ENCODE measurements at places on chromosomes 7 and 10.

DNA sequence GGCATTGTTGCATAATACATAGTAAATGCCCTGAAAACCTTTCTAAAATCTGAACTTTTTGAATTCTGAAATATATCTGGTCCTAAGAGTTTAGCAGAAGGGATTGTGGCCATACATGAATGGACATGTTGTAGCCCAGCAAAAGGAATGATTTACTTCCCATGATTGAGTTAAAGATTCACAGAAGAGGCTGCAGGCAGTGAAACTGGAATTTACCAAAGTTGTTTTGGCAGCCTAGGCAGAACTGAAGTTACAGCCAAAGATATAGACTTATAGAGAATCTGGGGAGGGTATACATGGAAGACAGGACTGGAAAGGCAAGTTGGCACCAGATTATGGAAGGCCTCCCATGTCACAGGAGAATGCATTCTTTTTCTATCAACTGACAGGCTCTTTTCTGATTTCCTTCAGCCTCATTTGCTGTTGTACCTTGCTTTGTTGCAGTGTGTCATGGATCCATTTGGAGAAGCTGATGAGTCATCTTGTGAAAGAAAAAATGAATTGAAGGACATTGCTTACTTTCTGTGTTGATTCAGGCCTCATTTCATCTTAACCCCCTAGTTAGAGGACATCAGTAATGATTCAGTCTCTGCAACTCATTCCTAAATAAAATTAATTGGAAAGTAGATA lies 356.2 kb upstream of the LRGUK start:
- DNase-seq, result no peak

GRCh38 chr10:581776-582330 lies 107.6 kb downstream of the DIP2C start:
- DNase-seq, result no peak

DNA sequence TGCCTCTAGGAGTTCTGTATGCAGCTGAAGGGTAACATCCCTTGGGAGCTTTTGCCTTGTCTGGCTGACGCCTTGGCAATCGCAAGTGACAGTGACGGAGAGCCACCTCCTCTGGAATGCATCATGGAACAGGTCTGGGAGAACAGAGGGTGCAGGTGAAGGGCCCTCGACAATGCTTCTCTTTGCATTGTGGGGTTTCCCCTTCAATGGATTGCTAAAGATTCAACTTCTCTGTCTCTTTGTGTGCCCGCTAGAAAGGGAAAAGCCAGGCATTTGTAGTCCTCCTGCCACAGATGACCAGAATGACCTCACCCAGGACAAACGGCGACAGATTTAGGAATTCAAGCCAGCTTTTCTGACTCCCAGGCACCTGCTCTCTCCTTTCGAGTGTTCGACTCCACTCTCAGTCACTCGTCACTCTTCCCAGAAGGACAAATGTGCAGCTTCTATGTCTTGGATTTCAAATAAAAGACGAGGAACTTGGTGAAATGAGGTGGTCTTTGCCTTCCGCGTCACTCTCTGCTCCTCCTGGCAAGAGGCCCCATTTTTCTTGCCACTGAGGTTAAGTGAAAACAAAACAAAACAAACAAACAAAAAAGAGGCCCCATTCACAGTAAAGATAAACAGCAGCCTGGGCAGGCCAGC lies 26.1 kb downstream of the IL2RA start:
- no peak for DNase-seq

DNA sequence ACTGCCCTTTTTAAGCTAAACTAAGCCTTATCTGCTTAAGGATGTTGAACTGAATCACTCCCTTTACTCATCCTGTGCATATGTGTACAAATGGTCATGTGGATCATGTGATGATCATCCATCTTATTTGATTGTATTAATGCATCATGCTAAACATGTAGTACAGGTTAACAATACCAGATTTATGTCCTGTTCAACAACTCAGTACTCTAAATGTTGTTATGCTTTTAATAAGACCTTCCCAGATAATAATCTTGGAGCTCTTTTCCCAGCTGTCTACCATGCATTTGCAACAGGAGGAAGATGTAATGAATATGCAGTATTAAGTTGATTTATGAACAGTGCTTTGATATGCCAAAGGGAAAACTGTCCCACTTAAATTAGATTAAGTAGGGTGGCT lies 318.0 kb downstream of the BICC1 start:
- DNase-seq, result no peak

- DNase-seq, result peak; percentile 52
Observed at GRCh38 chr7:33050535-33051318, 11.8 kb downstream of the NT5C3A start.

DNA sequence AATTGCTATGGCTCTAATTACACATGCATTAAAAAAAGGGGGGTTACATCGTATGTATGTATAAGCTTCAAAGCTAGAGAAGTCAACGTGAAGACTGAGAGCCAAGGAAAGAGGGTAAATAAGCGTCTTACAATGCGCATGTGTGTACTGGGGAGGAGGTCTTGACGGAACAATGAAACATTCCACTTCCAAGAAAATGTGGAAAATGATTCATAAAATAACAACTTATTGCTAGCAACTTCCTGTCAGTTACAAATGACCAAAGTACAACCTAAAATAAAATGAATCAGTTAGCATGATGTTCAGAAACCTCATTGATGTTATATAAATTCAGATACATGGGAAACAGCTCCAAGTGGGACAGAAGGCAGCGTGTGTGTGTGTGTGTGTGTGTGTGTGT lies 104.1 kb upstream of the RHEB start:
- DNase-seq, result no peak

- DNase-seq, result no peak
Observed at GRCh38 chr10:114499116-114499515, 94.8 kb upstream of the AFAP1L2 start.

GRCh38 chr10:88312855-88313254 lies 270.3 kb downstream of the RNLS start:
- no peak for DNase-seq

DNA sequence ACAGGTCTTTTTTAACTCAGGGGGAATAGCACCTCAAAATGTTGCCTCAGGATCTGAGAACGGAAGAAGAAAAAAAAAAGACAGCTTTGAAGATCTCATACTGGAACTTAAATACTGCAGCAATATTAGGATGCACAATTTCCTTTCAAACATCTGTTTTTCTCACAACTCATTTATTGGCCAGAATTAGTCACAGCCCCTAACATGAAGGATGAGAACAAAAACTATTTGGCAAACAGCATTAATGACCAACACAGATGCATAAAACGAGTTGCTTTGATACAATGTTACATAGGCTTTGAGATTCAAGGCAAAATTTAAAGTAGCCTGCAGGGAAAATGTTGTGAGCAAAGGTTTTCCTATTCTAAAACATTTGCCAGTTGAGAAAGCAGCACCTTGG lies 36.5 kb downstream of the JMJD1C start:
- no peak for DNase-seq

GRCh38 chr10:107269626-107270025 lies 105.1 kb upstream of the SORCS1 start:
- no peak for DNase-seq

All from A549 (cell line).